ENCODE measurements at places on chromosomes 12 and 14. TPM values are rescaled to one million over a fixed set of nuclear protein-coding genes. Genes with fewer than 3 reads are reported as not detected.

PZP gene
- polyA plus RNA-seq, result 0.07 TPM

- DNase-seq, result no peak
- no peaks in the 10 kb centered on the region for H3K36me3 ChIP-seq
- no peaks in the 10 kb centered on the region for H3K27me3 ChIP-seq
Observed at GRCh38 chr12:91978143-91978542, 167.5 kb downstream of the BTG1 start.

CLEC4A gene
- polyA plus RNA-seq, result 5.5 TPM

DNA sequence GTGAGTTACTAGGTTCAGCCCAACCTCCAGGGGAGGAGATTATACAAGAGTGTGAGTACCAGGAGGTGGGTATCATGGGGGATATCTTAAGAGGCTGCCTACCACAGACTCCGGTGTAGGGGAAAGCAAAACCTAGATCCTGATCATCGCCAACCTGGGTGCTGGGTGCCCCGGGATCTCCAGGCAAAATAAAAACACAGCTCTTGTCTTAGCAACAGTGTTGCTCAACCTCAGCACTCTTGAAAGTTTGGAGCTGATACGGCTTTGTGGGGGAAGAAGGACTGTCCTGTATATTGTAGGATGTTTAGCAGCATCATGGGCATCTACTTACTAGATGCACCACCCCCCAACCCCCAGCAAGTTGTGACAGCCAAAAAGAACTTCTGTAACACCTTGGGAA is 74.5 kb downstream of the CCDC60 start:
- DNase-seq, result peak; percentile 39
- no peak overlapping the region for H3K27ac ChIP-seq
- no peak overlapping the region for H3K4me3 ChIP-seq
- no peaks in the 10 kb centered on the region for H3K36me3 ChIP-seq
- no peaks in the 10 kb centered on the region for H3K27me3 ChIP-seq

SLC25A47 gene
- not detected for polyA plus RNA-seq

DNA sequence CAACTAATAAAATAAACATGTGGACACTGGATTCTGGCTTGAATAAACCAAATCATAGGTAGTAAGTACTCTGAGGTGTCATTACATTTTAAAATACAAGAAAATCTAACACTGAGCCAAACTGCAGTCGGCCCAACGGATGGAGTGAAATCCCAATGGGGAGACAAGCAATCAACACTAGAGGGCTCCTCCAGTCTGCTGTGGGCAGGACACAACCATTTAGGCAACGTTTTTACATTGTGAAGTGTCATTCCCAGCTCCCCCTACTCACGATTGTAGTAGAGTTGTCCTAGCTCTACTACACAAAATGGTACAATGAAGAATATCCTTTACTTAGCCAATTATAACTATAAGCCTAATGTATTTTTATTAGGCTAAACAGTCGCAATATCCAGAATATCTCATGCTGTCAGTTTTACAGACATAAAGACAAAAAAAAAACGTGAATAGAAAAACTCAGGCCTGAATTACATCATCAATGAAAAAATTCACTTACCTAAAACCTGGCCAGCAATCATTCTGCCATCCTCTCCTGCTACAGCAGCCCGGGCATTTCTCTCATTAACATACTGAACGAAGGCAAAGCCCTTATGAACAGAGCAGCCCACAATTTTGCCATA is 35.7 kb downstream of the HNRNPC start:
- H3K27me3 ChIP-seq, result no peaks in the 10 kb centered on the region
- H3K4me1 ChIP-seq, result peaks cover 46% of the 10 kb centered on the region
- H3K27ac ChIP-seq, result no peak overlapping the region

GRCh38 chr12:104667139-104667538 is 210.4 kb downstream of the CHST11 start:
- H3K27me3 ChIP-seq, result no peaks in the 10 kb centered on the region
- DNase-seq, result peak; percentile 79
- peak overlapping the region; percentile 82 for H3K27ac ChIP-seq
- H3K4me1 ChIP-seq, result peaks cover 83% of the 10 kb centered on the region
- no peaks in the 10 kb centered on the region for H3K36me3 ChIP-seq
- H3K4me3 ChIP-seq, result no peak overlapping the region

SLC6A13 gene
- 0.10 TPM for polyA plus RNA-seq

- no peaks in the 10 kb centered on the region for H3K27me3 ChIP-seq
- H3K36me3 ChIP-seq, result no peaks in the 10 kb centered on the region
- no peak for DNase-seq
- H3K4me1 ChIP-seq, result peaks cover 4% of the 10 kb centered on the region
- no peak overlapping the region for H3K27ac ChIP-seq
Observed at GRCh38 chr14:89315493-89316470, 101.3 kb downstream of the FOXN3 start.

- no peaks in the 10 kb centered on the region for H3K27me3 ChIP-seq
- H3K36me3 ChIP-seq, result no peaks in the 10 kb centered on the region
- H3K4me1 ChIP-seq, result peaks cover 24% of the 10 kb centered on the region
Observed at GRCh38 chr12:52275686-52276085, 1.2 kb downstream of the KRT86 start.

B4GALNT1 gene
- 2.7 TPM for polyA plus RNA-seq

- H3K27me3 ChIP-seq, result no peaks in the 10 kb centered on the region
- peaks cover 2% of the 10 kb centered on the region for H3K36me3 ChIP-seq
- H3K4me1 ChIP-seq, result peaks cover 54% of the 10 kb centered on the region
- H3K4me3 ChIP-seq, result no peak overlapping the region
- peak overlapping the region; percentile 79 for H3K27ac ChIP-seq
- peak; percentile 81 for DNase-seq
Observed at GRCh38 chr14:59358102-59358501, 107.1 kb downstream of the GPR135 start.

GRCh38 chr12:34126805-34127204 is 104.5 kb downstream of the ALG10 start:
- H3K36me3 ChIP-seq, result no peaks in the 10 kb centered on the region
- no peaks in the 10 kb centered on the region for H3K4me1 ChIP-seq
- peaks cover 5% of the 10 kb centered on the region for H3K27me3 ChIP-seq
- DNase-seq, result no peak

DNA sequence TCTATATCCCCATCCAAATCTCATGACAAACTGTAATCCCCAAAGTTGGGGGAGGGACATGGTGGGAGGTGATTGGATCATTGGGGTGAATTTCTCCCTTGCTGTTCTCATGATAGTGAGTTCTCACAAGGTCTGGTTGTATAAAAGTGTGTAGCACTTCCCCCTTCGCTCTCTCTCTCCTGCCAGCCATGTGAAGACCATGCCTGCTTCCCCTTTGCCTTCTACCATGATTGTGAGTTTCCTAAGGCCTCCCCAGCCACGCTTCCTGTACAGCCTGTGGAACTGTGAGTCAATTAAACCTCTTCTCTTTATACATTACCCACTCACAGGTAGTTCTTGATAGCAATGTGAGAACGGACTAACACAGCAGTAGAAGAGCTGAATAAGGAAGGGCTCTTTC is 62.6 kb upstream of the VASH1 start:
- no peak overlapping the region for H3K27ac ChIP-seq
- H3K4me3 ChIP-seq, result no peak overlapping the region
- no peaks in the 10 kb centered on the region for H3K4me1 ChIP-seq
- no peaks in the 10 kb centered on the region for H3K36me3 ChIP-seq
- DNase-seq, result no peak

AHNAK2 gene
- 12.4 TPM for polyA plus RNA-seq

DNA sequence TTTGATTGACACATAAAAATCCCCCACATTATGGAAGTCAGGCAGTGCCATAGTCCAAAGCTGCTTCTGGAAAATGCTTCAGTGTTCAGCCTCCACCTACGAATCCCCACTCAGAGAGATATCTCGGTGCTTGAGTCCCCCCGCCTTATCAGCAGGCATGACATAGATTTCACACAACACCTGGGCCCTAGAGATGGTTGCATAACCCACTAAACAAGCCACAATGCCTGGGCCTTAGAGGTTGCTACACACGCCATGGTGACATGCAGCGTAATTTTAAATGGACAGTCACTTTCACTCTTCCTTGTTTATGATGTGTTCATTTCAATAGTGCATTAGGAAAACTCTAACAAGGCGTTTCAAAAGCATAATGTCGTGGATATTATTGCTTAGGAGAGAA is 38.0 kb downstream of the CCDC60 start:
- H3K27me3 ChIP-seq, result no peaks in the 10 kb centered on the region
- no peaks in the 10 kb centered on the region for H3K36me3 ChIP-seq
- peak overlapping the region; percentile 16 for H3K27ac ChIP-seq
- no peak for DNase-seq
- H3K4me3 ChIP-seq, result no peak overlapping the region

DNA sequence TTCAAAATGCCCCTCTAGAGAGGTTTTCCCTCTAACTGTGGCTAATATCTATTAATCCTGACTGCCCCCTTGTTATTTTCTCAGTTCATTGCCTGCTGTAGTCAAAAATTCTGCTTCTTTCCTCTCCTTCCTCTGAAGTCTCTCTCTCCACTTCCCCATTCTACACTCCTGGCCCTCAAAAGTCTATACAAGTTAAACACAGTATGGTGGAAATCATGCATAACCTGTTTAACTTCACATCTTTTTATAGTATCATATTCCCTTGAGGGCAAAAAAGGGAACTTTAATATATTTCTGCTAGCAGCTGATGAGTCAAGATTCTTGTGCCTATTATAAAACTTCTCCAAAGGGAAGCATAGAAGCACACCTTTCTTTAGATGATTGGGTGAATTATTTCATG is 16.7 kb downstream of the GRIP1 start:
- no peaks in the 10 kb centered on the region for H3K27me3 ChIP-seq
- no peaks in the 10 kb centered on the region for H3K4me1 ChIP-seq
- no peak for DNase-seq
- no peaks in the 10 kb centered on the region for H3K36me3 ChIP-seq
- H3K4me3 ChIP-seq, result no peak overlapping the region

DNA sequence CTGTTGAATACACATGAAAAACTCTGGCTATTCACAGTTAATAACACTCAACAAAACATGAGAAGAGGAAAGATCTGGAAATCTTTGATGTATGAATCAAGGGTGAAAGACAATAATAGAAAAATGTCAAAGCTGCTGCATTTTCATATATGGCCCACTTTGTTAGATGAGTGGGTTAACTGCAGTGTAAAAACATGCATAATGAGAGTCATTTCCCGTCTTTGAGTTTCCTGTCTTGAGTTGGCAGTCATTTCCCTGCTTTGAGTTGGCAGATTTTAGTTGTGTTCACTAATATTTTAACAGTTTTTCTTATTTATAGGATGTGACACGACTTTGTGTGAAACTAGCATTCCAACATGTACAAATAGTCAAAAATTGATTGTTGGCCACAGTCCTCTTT is 87.9 kb upstream of the PTPRQ start:
- no peak for DNase-seq
- H3K27ac ChIP-seq, result no peak overlapping the region
- H3K36me3 ChIP-seq, result no peaks in the 10 kb centered on the region
- H3K4me3 ChIP-seq, result no peak overlapping the region
- H3K27me3 ChIP-seq, result no peaks in the 10 kb centered on the region

- no peaks in the 10 kb centered on the region for H3K36me3 ChIP-seq
- DNase-seq, result no peak
- no peak overlapping the region for H3K4me3 ChIP-seq
Observed at GRCh38 chr12:92058664-92059063, 87.0 kb downstream of the BTG1 start.

DNA sequence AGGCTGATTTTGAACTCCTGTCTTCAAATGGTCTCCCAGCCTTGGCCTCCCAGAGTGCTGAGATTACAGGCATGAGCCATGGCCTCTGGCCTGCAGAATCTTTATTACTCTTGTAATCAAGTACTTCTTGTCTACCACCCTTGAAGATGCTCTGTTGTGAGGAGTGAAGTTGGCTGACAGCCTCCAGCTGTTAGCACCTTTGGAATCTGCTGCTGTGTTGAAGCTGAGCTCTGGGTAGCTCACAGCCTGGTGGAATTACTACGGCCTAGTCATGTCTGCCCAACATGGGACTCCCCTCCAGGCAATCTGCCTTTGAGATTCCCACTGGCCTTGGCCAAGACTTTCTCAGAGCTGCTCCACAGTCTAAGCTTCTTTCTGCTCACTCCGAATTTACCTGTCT is 5.8 kb upstream of the C12orf75 start:
- H3K4me1 ChIP-seq, result no peaks in the 10 kb centered on the region
- DNase-seq, result no peak
- H3K27ac ChIP-seq, result no peak overlapping the region
- H3K36me3 ChIP-seq, result no peaks in the 10 kb centered on the region

DNA sequence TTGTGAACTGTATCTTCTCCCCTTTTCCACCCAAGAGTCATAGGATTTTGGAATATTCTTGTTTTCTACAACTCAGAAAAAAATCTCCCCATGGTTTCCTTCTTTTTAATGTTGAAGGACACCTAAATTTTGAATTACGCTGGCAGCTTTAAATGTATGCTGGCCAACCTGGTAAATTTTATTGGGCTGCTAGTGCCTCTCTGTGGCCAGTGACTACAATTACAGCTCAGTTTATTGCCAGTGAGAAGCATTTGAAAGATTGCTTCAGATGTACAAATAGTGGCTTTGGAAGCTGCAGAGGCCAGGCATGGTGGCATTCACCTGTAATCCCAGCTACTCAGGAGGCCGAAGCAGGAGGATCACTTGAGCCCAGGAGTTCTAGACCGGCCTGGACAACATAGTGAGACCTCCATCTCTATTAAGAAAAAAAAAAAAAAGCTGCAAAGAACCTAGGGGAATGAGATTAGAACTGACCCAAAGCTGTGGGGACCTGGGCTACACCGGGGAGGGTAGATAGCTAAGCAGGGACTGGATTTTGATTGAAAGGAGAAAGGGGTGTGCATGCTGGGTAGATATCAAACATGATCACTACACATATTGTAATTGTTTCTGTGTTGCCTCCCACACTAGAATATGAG is 7.6 kb upstream of the RAB21 start:
- peaks cover 5% of the 10 kb centered on the region for H3K27me3 ChIP-seq
- H3K4me1 ChIP-seq, result no peaks in the 10 kb centered on the region
- no peak overlapping the region for H3K27ac ChIP-seq
- H3K4me3 ChIP-seq, result no peak overlapping the region
- no peak for DNase-seq
- no peaks in the 10 kb centered on the region for H3K36me3 ChIP-seq

GRCh38 chr12:1527789-1528188 is 66.6 kb downstream of the FBXL14 start:
- H3K27ac ChIP-seq, result no peak overlapping the region
- H3K27me3 ChIP-seq, result no peaks in the 10 kb centered on the region
- DNase-seq, result no peak
- H3K36me3 ChIP-seq, result no peaks in the 10 kb centered on the region
- no peak overlapping the region for H3K4me3 ChIP-seq
- peaks cover 18% of the 10 kb centered on the region for H3K4me1 ChIP-seq
